ENCODE measurements at places on chromosomes 2 and 18.

GRCh38 chr18:56204052-56204451 lies 434.3 kb downstream of the TXNL1 start:
- no peak for DNase-seq

DNA sequence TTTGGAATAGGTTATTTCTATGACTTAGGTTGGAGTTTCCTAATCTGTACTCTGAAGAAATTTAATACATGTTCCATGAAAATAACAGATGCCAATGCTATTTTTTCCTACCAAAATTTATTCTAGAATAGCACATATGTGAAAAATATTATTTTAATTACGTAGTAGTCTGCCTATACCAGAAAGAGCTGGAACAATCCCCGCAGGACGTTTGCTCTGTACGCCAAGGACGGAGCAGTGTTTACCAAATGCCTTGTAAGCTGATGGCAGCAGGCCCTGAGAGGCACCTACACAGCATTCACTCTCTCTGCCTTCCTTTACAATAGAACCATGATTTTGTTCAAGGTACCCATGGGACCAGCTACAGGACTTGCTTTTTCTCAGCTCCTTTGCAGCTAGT lies 16.8 kb upstream of the SLC1A4 start:
- no peak for DNase-seq

- DNase-seq = no peak
Observed at GRCh38 chr18:6368017-6368416, 46.7 kb downstream of the L3MBTL4 start.

DNA sequence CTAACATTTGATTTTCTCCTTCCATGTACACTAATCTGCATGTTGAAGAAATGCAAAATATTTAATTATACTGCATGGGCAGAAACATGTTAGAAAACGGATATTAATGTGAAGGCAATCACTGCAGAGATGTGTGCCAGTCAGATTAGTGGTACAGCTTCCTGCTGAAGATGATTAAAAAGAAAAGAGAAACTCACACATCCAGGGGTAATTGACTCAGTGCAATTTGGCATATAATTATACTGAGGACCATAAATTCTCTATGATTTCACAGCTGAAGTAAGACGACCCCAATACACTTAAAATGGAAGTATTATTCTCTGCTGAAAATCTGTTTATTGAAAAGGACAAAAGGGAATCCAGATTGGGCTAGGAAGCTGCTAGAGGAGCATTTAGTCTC lies 243.4 kb downstream of the TGIF1 start:
- DNase-seq = no peak

GRCh38 chr2:48482769-48483168 lies 47.2 kb upstream of the STON1 start:
- DNase-seq = no peak

- no peak for DNase-seq
Observed at GRCh38 chr2:40721595-40721994, 269.7 kb upstream of the SLC8A1 start.

DNA sequence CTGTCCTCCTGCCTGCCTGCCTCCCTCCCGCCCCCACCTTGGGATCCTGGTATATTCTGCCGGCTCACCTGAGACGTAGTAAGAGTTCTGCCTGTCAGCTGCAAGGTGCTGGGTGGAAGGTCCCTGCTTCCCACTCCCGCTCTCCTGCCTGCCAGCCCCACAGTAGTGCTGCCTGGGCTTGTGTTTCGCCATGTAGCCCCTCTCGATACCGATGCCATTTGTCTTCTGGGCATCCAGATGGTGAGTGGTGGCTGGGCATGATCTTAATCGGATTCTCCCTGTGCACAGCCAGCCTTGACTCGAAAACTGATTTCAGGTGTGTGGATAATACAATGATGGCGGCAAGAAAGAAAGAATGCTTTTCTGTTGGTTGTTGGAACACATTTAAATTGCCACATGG lies 184.9 kb downstream of the AGAP1 start:
- DNase-seq = no peak

- no peak for DNase-seq
Observed at GRCh38 chr18:5746844-5747243, 148.5 kb downstream of the TMEM200C start.

DNA sequence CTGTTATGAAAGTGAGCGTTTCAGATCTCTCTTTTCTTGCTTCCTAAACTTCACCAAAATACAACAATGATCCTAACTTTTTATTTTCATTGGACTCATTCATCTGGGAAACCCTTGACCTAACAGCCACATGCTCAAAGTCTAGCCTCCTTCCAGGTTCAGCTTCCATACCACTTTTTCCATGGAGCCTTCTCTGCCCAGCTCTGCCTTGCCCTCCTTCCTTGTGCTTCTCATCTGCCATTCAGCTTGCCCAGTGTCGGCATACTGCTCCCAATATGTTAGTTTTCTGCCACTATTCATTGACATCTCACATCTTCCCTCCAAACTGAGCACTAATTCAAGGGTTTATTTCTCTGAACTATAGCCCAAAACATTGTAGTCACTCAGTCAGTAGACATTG lies 214.7 kb downstream of the RAD51AP2 start:
- DNase-seq = no peak

DNA sequence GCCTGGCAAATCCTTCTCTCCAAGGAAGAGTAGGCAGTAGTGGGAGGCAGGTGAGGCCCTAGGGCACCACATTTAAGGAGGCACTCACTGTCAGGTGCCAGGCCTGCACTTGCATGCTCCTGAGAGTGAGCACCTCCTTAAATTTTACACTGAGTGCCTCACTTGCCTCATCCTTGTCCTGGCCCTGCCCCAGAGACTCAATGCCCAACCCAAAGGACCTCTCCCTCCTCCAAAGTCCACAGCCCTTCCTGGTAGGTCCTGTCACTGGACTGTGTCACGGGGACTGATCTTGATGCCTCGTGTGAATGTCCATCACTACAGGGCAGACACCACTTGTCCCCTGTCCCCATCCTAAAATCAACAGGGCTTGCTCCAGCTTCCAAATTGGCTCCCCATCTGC lies 235.6 kb downstream of the ZBTB7C start:
- no peak for DNase-seq

DNA sequence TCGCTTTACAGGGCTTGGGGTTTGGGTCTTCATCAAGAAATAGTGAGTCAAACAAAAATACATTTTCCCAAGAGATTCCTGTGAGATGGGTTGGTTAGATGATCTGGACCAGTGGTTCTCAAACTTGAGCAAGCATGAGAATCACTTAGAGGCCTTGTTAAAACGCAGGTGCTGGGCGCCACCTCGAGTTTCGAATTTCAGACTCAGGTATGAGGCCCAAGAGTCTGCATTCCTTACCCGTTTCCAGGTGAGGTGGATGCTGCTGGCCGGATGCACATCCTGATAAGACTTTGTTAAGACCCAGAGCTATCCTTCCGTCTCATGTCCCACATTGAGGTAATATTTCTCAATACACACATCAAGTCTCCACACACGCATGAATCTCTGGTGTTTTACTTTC lies 707.8 kb upstream of the SALL3 start:
- DNase-seq = no peak

DNA sequence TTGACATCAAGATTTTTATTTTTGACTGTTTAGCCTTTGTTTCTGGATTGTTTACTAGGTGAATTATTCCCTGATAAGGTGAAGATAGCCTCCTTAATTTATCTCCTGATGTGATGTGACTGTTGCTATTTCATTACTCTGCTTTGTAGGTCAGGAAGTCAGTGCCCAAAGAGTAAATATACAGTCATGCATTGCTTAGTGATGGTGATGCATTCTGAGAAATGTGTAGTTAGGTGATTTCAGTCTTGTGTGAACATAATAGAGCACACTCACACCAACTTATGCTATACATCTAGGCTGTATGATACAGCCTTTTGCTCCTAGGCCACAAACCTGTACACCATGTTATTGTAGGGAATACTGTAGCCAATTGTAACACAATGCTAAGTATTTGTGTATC lies 102.4 kb upstream of the THUMPD2 start:
- no peak for DNase-seq

- DNase-seq = no peak
Observed at GRCh38 chr2:136185981-136186776, 68.2 kb upstream of the CXCR4 start.

- no peak for DNase-seq
Observed at GRCh38 chr2:68721482-68722101, 13.0 kb upstream of the ARHGAP25 start.

GRCh38 chr2:162011706-162012564 lies 62.1 kb downstream of the DPP4 start:
- no peak for DNase-seq

DNA sequence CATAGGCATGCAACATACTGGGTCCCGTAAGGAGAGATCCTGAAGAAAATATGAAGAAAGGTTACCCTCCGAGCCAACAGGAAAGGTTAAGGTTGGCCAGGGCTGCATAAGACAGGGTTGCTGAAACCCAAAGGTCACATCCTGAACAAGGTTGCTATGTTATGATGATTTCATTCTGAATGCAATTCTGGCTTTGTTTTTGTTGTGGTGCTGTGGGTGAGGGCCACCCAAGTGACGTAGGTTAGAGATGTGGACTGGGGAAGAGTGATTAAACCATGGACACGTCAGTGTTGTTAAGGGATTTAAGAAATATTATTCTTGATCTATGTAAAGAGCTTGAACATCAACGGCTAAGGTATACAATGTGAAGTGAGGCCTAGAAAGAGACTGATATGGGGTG lies 60.0 kb downstream of the ZEB2 start:
- DNase-seq = no peak

DNA sequence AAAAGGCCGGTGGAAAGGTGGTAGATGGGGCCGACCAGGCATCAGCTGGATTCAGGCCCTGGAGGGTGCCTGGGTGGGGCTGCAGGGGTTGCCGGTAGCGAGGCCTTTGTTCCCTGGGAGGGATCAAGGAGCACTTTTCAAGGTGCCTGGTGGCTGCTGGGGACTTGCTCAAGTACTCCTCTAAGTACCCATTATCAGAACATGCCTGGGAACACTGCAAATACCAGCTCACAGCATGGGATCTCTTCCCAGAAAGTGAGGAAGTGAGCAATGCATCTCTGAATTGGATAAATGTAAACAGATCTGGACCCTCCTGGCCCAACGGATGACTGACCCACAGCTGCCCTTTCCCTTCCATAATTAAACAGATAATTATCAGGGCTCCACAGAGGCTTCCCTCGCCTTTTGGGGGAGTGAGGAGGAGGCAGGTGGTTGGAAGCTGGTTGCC lies 210.5 kb downstream of the SH3RF3 start:
- DNase-seq = no peak

DNA sequence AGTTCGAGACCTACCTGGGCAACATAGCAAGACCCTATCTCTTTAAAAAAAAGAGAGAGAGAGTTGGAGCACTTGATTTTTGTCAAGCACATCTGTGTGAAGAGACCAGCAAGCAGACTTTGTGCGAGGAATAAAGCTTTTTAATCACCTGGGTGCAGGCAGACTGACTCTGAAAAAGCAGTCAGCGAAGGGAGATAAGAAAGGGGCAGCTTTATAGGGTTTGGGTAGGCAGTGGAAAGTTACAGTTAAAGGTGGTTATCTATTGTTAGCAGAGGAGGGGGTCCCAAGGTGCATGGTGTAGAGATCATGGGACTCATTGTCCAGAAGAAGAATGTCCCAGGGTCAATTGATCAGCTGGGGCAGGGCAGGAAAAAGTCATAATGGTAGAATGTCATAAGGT lies 34.4 kb downstream of the NCL start:
- no peak for DNase-seq

- no peak for DNase-seq
Observed at GRCh38 chr2:126662621-126663020, 6.7 kb downstream of the GYPC start.

GRCh38 chr18:1585881-1586488 lies 681.3 kb downstream of the ADCYAP1 start:
- DNase-seq = no peak

DNA sequence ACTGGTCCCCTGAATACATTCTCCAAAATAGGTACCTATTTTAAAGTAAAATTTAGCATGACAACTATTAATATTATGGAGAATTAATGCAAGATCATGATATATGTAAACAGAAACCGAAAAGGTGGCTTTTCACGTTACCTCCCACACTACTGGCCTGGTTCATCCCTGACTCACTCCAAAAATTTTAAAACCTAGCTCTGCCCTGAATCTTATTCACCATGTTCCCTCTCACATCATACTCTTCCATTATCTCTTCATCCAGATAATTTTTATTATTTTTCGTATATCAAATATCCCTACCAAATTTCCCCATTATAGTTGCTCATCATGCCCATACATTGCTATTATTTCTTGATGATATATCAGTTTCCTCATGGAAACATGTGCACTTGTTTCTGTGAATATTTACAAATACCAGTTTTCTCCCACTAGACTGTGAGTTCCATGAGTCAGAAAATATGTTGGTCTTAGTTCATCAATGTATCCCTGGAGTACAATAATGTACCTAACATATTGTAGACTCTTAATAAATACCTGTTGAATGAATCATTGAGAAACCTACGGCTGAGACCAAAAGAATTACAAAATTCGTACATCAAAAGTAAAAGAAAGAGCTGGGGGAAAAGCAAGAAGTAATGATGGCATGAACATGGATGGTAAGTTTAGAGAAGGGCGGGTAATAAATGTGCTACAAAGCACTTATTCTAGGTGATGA lies 360.1 kb upstream of the CHAC2 start:
- no peak for DNase-seq

GRCh38 chr2:159758686-159759085 lies 39.3 kb downstream of the CD302 start:
- DNase-seq = no peak

DNA sequence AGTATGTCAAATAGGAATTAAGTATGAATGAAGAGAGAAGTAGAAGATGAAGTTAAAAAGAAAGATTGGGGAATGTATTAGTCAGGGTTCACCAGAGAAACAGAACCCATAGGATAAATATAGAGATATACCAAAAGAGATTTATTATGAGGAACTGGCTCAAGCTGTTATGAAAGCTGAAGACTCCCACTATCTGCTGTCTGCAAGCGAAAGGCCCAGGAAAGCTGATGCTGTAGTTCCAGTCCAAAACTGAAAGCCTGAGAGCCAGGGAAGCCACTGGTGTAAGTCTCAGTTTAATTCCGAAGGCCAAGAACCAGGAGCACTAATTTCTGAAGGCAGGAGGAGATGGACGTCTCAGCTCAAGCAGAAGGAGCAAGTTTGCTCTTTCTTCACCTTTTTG lies 200.9 kb upstream of the FN1 start:
- no peak for DNase-seq

GRCh38 chr2:114940785-114941458 lies 498.5 kb downstream of the DPP10 start:
- DNase-seq = no peak

GRCh38 chr18:45408218-45408617 lies 207.1 kb upstream of the SLC14A2 start:
- no peak for DNase-seq
